ENCODE measurements at places on chromosomes 2 and 18.
A peak's percentile ranks its signal among the peaks of the same experiment; 100 is the strongest.

GRCh38 chr18:46916551-46917107 lies 678 bp downstream of the PIAS2 start:
- H3K4me3 ChIP-seq: peak overlapping the region; percentile 85
- peak; percentile 38 for DNase-seq
- H3K27ac ChIP-seq: peak overlapping the region; percentile 75
- H3K4me1 ChIP-seq: peaks cover 23% of the 10 kb centered on the region

GRCh38 chr2:105391058-105391627 lies 7.7 kb downstream of the FHL2 start:
- H3K4me1 ChIP-seq: peaks cover 48% of the 10 kb centered on the region
- DNase-seq: no peak
- H3K27me3 ChIP-seq: no peaks in the 10 kb centered on the region
- H3K4me3 ChIP-seq: peak overlapping the region; percentile 16
- H3K36me3 ChIP-seq: peaks cover 61% of the 10 kb centered on the region

GRCh38 chr2:191382801-191383200 lies 137.6 kb downstream of the MYO1B start:
- no peaks in the 10 kb centered on the region for H3K27me3 ChIP-seq
- peaks cover 23% of the 10 kb centered on the region for H3K4me1 ChIP-seq
- peaks cover 63% of the 10 kb centered on the region for H3K36me3 ChIP-seq
- H3K4me3 ChIP-seq: no peak overlapping the region
- H3K27ac ChIP-seq: no peak overlapping the region

DNA sequence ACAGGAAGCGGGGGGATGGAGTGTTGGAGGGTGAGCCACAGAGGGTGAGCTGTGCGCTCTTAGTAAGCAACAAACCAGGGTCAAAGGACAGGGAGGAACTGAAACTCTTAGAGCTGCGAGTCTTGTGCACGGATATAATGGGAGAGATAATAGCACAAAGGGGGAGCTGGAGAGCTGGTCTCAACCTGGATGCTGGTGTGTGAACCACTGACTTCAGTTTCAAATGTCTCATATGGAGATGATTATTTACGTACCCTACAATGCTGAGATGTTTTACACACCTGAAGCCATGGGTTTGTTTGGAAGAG lies 35.9 kb downstream of the PTGR3 start:
- H3K27me3 ChIP-seq: peaks cover 10% of the 10 kb centered on the region
- H3K4me3 ChIP-seq: no peak overlapping the region
- no peak for DNase-seq
- no peak overlapping the region for H3K27ac ChIP-seq
- H3K4me1 ChIP-seq: no peaks in the 10 kb centered on the region

DNA sequence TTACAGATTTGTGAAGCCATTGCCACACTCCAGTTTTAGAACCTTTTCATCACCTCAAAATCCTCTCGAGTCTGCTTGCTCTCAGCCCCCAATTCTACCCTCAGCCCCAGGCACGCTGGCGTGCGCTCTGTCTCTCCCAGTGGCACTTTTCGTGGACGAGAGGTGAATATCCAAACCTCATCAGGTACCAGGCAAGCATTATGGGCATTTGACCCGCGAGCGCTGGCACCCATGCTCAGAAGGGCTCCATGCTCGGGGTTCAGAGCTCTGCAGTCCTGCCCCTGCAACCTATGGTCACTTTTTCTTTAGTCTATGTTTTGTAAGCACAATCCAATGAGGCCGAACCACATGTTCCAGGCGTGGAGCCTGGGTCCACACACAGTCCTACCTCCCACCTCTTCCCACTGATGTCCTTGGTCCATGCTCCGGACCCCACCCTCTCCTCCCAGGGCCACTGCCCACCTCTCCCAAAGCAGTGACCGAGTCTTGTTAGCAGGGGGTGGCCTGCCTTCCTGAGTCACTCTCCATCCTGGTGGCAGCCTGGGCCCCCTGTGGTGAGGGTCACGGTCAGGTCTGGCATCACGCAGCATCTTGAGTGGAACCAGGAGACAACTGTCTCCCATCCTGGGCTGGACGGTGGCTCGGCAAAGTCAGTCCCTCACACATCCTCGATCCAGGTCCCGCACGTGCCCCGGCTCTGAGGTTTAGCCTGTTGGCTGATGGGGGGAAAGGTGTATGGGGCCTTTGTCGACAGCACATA lies 256.9 kb downstream of the NDUFA10 start:
- no peak overlapping the region for H3K4me3 ChIP-seq
- peaks cover 40% of the 10 kb centered on the region for H3K27me3 ChIP-seq
- H3K4me1 ChIP-seq: no peaks in the 10 kb centered on the region
- no peaks in the 10 kb centered on the region for H3K36me3 ChIP-seq
- no peak for DNase-seq
